Fibroblast of the aortic adventitia (primary cell): ENCODE measurements at places on chromosomes 11 and 22. TPM values are rescaled to one million over a fixed set of nuclear protein-coding genes. Genes with fewer than 3 reads are reported as not detected.

DNA sequence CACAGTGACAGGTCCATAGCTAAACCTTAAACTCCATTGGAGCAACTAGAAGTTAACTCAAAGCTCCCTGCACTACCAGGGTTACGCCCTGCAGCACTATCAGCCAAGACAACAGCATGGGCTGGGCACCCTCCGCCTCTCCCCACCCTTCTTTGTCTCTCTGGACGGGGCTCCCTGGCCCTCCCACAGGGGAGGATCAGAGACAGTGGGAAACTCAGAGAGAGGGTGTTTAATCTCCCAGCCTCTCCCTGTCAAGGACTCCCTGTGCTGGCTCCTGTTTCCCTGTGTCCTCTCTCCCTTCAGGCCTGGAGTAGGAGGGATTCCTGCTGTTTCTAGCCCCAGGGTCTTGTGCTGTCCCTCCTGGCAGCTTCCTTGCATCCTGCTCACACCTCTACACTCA, 56.9 kb upstream of the CSNK2A3 start:
- DNase-seq = no peak

DNA sequence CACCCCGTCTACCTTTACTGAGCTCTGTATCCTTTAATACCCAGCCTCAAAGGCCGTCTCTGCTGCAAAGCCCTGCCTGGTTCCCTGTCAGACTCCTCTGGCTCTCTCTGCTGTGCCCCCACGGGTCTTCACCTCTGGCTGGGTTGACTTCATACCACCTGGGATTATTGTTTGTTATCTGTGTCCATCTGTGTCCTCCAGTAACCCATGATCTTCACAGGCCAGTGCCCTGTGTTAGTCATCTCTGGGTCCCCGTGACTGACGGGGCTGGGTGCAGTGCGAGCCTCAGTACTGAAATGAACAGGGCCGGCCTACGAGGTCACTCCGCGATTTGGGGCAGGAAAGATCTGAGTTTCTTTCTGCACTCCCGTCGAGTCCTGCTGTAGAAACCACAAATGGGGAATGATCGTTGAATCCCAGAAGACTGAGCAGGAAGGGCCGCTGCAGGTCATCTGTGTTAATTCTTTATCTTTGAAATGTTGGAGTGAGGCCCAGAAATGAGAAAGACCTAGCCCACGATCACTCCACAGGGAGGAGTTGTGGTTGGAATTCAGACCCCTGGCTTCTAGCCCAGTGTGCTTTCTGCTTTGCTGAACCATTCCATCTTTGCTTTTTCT, 12.3 kb upstream of the TUB start:
- DNase-seq = peak; percentile 96

GRCh38 chr11:3180869-3181268, 15.8 kb upstream of the OSBPL5 start:
- DNase-seq = no peak

GRCh38 chr11:33454264-33454663, 197.1 kb downstream of the HIPK3 start:
- DNase-seq = no peak

DNA sequence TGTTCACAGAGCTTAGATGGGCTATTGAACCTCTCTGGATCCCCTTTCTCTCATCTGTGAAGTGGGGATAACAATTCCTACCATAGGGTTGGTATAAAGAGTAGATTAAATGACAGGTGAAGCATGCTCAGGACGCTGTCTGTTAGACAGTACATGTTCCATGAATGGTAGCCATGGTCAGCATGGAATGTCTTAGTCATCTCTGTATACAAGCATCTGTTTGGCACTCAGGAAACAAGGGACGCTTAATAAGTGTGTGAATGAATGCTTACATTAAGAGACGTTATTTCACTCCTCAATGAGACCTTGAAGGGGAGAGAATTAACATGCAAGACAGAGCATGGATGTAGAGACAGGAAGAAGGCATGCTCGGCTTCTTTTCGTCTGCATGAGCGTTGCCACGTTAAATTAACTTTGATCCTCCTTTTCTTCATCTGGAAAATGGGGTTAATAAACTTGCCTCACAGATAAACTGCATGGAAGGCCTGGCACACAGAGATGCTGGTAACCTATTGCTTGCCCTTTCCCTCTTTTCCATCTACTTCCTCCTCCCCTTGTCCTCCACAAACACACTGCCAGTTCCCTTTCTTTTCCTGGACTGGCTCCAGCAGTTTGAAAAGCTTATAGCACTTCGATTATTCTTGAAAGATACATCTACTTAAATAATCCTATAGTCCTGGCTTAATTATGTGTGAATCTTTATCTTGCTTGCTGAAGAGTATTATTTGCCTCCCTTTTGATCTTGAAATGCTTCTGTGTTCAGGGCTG, 267.2 kb upstream of the MTNR1B start:
- DNase-seq = no peak

DNA sequence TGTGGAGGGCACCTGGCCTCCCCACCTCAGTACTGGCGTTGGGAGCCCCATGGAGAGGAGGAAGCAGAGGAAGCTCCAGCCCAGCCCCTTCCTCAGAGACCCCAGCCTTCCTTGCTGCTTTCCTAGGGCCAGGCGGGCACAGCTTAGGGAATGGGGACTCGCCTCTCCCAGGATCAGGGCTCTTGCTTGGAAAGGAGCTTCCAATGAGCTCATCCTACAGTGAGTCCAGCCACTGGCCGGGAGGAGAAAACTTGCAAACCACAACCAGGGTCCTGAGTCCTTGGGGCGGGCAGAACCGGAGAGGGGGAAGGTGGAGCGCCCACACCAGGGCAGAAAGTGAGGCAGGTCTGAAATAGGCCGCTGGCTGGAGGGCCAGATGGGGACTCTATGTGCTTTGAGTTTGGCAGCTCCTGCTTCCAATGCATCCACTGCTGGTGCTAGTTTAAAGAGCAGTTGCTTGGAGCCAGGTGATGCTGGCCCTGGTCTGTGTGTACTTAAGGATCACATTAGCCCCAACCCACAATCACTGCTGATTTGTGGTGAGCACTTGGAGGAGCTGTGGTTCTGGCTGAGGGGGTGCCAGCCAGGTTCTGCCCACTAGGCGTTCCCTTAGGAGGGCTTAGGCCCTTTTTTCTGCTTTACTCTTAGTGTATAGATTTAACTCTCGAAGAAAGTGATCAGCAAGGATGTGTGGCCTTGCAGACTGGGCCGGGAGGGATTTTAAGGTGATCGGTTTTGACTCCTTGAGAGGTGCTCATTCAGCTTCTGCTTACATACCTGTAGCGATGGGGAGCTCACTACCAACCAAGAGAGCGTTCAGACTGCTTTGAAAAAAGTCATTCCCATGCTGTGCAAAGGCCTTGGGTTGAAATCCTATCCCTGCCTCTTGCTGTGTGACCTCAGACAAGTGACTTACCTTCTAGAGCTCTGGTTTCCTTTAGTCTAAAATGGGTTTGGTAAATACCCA, 81.9 kb downstream of the TP53I11 start:
- no peak for DNase-seq

Gene OR51E2
- not detected in 2 replicates for total RNA-seq

DNA sequence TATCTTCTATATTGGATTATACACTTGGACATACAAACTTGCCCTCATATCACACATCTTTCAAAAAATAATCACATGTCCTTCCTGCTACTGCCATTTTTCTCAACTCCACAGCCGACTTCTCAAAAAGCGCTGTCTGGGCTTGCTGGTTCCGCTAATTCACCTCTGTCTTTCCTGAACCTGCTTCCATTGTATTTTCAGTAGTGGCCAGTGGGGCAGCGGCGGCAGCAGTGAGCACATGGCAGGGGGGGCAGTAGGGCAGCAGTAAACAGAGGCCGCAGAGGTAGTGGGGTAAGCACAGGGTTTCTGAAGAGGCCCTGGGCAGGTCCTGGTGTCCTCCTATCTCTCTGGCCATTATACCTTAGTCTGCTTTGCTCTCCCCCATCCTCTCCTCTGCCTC, 126.3 kb downstream of the RRAS2 start:
- DNase-seq = no peak

- no peak for DNase-seq
These were observed 14.6 kb downstream of the CCDC83 start for GRCh38 chr11:85869781-85870180.

DNA sequence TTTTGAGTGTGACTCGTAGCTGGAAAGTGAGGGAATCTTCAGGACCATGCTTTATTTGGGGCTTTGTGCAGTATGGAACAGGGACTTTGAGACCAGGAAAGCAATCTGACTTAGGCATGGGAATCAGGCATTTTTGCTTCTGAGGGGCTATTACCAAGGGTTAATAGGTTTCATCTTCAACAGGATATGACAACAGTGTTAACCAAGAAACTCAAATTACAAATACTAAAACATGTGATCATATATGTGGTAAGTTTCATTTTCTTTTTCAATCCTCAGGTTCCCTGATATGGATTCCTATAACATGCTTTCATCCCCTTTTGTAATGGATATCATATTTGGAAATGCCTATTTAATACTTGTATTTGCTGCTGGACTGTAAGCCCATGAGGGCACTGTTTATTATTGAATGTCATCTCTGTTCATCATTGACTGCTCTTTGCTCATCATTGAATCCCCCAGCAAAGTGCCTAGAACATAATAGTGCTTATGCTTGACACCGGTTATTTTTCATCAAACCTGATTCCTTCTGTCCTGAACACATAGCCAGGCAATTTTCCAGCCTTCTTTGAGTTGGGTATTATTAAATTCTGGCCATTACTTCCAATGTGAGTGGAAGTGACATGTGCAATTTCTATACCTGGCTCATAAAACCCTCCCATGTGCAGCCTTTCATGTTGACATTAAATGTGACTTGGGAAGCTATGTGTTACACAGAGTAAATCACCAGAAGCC, 11.0 kb downstream of the OR51E1 start:
- DNase-seq = no peak

GRCh38 chr11:72684236-72684912, 10.2 kb upstream of the PDE2A start:
- DNase-seq = peak; percentile 60

- no peak for DNase-seq
These were observed 43.8 kb downstream of the TRIOBP start for GRCh38 chr22:37740455-37741311.

DNA sequence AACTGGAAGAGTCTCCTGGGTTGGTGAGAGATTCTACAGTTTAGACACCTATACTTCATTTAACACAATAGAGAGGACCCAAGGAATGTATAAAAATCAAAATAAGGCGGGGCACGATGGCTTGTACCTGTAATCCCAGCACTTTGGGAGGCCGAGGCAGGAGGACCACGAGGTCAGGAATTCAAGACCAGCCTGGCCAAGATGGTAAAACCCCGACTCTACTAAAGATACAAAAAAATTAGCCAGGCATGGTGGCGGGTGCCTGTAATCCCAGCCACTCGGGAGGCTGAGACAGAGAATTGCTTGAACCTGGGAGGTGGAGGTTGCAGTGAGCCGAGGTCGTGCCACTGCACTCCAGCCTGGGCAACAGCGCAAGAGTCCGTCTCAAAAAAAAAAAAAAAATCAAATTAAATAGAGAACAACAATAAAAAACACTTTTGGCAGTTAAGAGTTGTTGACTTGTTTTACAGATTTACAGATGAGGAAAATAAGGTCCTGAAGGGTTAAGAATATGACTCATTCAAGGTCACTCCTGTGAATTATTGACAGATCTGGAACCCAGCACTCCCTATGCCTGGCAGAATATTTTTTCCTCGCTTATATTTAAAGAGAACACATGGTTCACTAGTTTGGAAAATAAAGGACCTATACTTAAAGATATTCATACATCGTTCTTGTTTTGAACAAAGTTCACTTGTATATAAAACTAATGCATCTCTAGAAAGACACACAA, 5.2 kb downstream of the LGR4 start:
- DNase-seq = no peak

GRCh38 chr11:19967787-19968186, 192.5 kb downstream of the DBX1 start:
- no peak for DNase-seq

DNA sequence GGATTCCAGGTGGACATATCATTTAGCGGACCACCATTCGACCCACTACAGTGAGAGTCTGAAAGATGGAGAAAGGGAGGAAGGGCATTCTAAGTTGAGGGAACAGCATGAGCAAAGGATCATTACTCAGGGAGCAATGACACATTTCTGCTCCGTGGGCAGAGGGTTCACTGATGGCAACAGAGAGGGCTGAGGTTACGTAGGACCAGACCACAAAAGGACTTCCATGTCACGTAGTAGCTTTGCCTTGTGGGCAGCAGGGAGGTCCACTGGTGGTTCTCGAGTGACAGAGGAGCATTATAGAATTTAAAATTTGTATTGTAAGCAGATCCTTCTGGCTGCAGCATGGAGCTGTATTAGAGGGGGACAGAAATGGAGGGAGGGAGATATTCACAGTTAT, 109.7 kb upstream of the NAV2 start:
- DNase-seq = no peak

GRCh38 chr11:82969811-82970210, 68.3 kb downstream of the DDIAS start:
- no peak for DNase-seq
